Activated CD4-positive, alpha-beta T cell treated with anti-CD3 and anti-CD28 coated beads, Interleukin-10, Interleukin-2, amounts not matched to agents 100 ng/mL and 50 ng/mL, durations not matched to agents 16 hours and 8 hours (primary cell): ENCODE measurements at places on chromosomes 13 and 19.

- peak; percentile 69 for DNase-seq
Measured at GRCh38 chr19:43464134-43464775, 1.2 kb downstream of the LYPD3 start.

GRCh38 chr19:3804429-3804828 lies 18.2 kb upstream of the MATK start:
- no peak for DNase-seq

GRCh38 chr13:109840201-109840892 lies 54.0 kb upstream of the IRS2 start:
- peak; percentile 56 for DNase-seq

DNA sequence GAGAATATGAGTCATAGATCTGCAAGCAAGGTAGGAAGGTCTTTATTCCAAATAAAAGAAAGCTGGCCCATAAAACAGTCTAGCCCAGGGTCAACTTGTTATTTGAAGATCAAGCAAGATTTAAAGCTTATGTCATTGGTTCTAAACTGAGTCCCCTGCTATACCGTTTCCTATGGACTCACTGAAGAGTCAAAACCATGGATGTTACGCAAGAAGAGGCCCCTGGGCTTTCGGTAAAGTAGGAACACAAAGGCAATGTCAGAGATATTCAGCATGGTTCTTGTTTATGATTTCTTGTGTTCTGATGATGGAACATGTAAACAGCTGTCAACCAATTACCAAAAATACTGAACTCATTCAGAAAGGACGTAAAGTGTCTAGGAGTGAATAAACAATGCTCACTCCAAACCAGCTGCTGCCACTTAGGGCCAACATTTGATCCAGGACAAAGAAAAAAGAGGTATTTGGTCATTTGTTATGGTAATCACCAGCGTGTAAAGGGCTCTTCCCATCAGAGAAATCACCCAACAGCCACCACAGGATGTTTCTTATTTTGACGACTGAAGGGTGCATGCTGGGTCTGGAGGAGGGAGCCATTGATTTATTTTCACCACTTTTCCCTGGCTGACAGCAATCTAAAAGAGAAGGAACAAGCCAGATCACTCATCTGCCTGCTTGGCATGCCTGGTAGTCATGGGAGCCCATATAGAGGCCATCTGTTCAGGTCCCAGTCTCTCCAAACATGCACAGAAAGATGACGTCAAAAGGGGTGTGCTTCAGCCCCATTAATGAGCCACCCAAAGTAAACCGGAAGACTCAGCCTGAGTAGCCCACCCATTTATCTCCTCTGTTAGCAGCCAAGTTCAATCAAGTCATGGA lies 68.3 kb downstream of the FGF14 start:
- DNase-seq = no peak

DNA sequence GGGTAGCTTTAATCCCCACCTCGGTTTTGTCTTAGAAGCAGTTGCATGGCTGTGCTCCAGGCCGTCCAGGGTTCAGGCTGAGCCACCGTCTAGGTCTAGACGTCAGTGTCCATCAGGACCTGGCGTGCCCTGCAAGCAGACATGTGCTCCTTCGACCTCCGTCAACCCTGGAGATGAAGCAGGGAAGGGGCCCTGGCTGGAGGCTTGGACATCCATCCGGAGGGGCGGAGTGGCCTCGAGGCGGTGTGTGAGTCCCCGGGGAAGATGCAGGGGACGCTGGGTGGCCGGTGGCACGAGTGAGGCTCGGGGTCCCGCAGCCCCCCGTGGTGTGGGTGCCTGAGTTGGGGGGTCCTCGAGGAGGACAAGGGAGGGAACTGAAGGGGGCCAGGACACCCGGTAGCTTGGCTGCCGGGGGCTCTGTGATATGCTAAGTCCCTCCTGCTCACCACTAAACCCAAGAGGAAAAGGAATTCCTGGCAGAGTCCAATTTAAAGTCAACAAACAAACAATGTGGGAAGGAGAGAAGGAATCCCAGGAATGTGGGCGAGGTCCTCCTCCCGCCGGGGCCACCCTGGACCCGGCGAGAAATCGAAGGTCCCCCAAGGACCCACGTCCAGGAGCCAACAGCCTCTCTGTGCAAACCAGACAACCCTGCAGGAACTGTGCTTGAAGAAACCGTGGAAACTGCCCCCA lies 14.9 kb upstream of the PTBP1 start:
- no peak for DNase-seq

GRCh38 chr13:73369095-73369494 lies 310.3 kb downstream of the KLF5 start:
- no peak for DNase-seq

DNA sequence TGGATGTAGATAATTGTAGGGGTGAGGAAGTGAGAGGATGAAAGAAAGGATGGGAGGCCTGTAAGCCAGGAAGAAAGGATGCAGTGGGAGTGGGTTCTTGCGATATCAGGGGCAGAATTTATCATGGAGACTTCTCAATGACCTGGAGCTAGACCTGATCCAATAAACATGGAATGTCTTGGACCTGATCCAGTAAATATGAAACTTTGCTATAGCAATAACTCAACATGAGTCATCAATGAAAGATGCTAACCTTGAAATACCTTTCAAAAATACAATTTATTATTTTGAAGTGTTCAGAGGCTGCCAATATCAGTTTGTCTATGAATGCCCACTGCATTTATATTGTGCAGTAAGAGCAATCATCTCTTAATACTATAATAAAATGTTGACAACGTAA lies 279.5 kb downstream of the POU4F1 start:
- no peak for DNase-seq

DNA sequence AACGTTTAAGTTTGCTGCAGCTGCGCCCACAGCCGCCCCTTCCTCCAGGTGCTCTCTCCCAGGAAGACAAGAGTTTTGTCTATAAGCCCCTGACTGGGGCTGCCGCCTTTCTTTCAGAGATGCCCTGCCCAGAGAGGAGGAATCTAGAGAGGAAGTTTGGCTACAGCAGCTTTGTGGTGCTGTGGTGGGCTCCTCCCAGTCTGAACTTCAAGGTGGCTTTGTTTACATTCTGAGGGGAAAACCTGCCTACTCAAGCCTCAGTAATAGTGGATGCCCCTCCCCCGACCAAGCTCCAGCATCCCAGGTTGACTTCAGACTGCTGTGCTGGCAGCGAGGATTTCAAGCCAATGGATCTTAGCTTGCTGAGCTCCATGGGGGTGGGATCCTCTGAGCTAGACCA lies 6.4 kb upstream of the ERICH6B start:
- no peak for DNase-seq

GRCh38 chr19:51710163-51710562 lies 13.6 kb downstream of the HAS1 start:
- no peak for DNase-seq

GRCh38 chr13:97223711-97224541 lies 1.8 kb downstream of the MBNL2 start:
- peak; percentile 43 for DNase-seq

DNA sequence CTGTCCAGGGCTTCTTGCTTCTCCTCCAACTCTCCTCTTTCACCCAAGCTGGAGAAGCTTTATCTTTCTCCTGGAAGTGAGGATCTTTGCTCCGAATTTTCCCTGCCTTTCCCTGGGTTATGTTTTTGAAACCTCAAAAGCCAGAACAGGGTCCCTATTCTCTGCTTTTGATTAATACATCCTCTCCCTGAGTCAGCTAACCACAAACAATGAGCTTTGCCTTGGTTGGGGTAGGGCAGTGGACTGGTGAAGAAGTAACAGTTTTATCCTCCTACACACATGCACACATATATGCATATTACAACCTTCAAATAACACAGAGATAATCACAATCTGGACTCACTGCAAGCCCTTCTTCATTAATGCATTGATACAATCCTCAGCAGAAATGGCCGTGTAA lies 44.6 kb downstream of the DLEU7 start:
- DNase-seq = no peak

DNA sequence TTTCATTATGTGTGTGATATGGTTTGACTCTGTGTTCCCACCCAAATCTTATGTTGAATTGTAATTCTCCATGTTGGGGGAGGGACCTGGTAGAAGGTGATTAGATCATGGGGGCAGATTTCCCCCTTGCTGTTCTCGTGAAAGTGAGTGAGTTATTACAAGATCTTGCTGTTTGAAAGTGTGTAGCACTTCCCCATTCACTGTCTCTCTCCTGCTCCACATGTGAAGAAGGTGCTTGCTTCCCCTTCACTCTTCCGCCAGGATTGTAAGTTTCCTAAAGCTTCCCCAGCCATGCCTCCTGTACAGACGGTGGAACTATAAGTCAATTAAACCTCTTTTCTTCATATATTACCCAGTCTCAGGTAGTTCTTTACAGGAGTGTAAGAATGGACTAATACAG lies 54.3 kb upstream of the SERTM1 start:
- DNase-seq = no peak

DNA sequence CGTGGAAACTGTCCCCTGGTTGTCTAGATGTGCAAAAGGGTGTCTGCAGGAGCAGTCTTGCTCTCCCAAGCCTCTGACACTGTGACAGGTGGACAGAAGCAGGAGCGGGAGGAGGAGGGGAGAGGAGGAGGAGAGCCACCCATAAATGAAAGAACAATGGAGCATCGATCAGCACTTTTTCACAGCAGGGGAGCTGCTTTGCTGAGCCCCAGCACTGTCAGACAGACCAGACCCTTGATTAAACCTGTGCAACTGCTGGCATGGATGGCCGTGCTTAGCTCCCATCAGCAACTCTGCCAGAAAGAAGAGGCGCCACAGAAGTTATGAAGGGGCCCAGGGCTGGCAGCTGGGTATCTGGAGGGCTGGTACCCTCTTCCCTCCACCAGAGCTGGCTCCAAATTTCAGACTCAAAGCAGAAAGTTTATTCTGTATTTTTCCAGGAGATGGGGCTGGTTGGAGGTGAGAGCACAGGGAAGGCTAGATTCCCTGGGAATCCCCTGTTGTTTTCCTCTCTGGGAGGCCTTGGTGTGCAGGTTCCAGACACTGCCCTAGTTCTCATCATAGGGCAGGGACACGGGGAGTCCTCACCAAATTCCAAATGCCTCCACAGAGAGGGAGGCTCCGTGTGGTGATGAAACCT lies 1192.2 kb downstream of the UQCRFS1 start:
- DNase-seq = no peak

DNA sequence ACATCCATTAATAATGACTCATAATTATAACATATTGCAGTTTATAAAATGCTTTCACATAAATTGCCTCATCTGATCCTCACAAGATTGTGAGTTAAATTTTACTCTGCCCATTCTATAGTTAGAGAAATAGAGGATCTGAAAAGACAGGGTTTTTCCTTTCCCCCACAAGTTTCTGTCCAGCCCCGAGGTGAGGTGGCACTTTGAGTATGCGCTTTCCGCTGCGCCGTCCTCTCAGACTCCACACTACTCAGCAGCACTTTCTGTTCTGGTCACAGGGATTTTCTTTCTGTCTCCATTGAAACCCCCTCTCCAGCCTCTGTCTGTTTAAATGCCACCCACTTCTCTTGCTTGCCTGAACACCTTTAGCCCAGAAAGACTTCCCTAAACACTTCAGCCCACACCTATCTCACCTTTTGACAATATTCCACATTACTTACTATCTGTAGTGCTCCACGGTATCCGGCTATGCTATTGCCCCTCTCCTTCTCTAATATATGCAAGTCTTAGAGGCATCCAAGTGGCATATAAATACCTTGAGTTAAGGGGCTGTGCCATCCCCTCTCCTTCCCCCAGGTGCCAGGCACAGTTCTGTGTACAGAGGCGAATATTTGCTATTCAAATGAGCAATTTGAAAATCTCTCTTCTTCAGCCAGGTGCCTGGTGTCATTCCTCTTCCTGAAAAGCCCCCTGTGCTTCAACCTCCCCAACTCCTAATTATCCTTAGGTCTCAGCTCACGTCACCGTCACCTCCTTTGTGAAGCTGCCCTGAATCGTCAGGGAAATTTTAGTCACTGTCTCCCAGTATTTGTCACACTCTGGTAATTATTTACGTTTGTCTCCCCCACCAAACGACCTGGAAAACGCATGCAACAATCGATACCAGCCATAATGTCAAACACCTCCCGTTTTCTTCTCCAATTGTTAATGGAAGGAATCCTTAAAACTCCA lies 268.7 kb downstream of the NHLRC3 start:
- DNase-seq = peak; percentile 54

DNA sequence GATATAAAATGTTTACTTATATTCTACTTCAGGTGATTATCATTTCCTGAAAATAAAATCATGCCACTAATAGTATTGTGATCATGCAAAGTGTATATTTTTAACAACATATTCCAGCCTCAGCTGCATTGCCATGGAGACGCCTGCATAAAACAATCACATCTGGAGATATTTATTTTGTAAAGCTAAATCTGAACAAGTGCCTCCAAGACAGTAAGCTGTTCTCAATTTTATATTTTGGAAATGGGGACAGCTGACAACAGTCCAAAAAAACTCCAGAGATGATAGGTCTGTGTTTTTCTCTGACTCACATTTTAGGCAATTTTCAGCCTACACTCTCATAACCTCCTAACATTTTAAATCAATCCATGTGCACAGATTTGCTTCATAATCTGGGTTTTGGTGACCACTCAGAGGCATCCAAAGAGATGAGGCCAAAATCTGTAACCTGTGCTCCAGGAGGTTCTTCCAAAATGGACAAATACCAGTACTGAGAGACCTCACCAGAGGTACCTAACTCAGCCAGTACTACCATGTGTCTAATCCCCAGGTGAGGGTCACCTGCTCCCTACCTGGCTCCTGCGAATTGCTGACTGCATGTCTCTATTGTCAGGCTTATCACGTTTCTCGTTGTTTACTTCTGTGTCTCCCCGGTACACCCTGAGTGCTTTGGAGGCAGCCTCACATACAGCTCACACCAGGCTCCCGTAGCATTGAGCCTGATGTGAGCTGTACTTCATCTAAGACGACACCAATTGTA lies 62.7 kb downstream of the COL4A1 start:
- DNase-seq = no peak

DNA sequence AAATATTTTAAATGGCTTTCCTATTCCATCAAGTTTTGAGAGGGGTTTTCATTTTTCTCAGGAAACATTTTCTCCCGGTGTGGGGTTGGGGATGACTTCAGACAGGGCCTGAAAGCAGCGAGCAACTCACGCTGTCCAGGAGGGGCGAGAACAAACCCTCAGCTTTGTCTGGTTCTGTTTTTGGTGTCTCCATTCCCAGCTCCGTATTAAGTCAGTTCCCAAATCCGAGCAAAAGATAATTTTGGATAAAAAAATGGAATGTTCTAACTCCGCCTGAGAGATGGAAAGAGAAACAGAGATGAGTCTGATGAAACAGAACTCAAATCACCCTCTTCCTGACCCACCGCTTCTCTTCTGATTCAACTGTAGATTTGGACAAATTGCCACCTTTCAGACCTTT lies 38.4 kb downstream of the RFX2 start:
- no peak for DNase-seq

DNA sequence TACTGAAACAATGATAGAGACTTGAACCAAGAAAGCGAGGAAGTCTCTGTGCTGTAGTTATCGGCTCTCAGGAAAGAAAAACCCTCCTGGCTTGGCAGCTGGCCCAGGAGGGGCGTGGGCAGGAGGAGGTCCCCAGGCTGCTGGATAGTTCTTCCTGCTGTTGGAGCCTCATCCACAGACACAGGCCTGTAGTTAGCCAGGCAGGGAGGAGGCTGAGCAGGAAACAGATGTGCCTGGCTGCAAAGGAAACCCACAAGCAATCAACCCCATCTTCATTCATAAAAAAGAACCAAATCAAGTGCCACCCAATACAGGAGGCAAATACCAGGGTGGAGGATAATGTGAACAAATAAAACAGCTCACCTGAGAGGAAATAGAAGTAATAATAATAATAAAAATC lies 86.2 kb downstream of the IRS2 start:
- DNase-seq = no peak

GRCh38 chr19:40521276-40521675 lies 54.5 kb downstream of the SPTBN4 start:
- peak; percentile 20 for DNase-seq
